ENCODE measurements at places on chromosomes 7 and 10.

DNA sequence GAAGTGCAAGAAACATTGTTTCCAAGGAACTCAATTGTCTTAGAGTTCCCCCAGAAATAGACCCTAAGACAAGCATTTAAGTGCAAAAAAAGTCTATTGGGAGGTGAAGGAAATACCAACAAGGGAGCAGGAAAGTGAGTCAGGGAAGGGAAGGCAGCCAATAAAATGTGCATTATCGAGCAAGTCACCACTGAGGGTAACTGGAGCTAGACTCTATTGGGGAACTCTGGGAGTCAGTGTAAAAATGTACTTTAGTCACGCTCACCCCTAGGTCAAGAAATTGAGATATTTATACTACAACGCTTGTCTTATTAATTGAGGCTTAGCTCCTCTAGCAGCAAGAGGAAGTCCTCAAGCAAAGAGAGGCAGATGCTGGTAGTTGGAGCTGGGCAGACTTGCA lies 137.7 kb downstream of the RTKN2 start:
- DNase-seq, result no peak

DNA sequence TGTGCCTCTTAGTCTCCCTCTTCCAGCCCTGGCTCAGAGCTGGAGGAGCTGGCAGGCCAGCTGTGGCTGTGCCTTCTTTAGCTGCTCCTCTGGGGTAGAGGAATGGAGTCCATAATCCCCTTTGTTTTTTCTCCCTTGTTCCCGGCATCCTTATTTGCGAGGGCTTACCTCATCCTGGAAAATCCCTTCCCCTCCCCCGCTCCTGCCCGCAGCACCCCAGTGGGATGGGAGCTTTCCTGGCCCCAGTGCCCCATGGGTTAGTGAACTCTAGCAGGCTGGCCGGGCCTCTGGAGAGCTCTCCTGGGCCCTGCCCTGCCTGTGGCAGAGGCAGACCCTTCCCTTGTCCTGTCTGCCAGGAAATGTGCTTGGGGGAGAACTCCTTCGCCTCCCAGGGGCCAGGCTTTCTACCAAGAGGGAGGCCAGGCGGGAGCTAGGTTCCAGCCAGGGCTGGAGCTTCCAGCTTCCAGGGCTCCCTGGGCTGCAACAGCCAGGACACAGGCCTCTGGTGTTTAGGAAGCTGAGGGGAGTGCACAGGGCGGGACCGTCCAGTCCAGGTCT lies 16.5 kb upstream of the TRIM8 start:
- DNase-seq, result no peak

GRCh38 chr7:5450549-5451327 lies 27.1 kb upstream of the TNRC18 start:
- peak; percentile 44 for DNase-seq

GRCh38 chr7:33336820-33337219 lies 207.5 kb downstream of the BBS9 start:
- DNase-seq, result no peak

GRCh38 chr7:132077971-132078685 lies 498.1 kb downstream of the PLXNA4 start:
- no peak for DNase-seq

DNA sequence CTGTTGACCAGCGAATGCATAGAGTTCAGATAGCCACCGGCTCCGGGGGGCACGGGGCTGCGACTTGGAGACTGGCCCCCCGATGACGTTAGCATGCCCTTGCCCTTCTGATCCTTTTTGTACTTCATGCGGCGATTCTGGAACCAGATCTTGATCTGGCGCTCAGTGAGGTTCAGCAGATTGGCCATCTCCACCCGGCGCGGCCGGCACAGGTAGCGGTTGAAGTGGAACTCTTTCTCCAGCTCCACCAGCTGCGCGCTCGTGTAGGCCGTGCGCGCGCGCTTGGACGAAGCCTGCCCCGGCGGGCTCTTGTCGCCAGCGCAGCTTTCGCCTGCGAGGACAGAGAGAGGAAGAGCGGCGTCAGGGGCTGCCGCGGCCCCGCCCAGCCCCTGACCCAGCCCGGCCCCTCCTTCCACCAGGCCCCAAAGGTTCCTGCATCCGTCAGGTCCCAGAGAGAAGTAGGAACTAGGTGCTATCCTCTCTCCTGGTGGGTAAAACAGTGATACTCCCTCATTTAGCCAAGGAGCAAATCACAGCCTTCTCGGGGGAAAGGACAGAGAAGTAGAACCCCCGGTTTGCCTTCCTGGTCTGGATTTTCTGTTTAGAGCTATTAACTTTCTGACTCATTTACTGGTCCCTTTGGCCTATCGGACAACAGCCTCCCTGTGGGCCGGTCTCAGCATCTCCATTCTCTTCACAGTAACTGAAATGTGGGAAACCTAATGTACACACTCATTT lies 6.1 kb upstream of the HOXA2 start:
- peak; percentile 53 for DNase-seq
